Activated CD4-positive, alpha-beta T cell treated with anti-CD3 and anti-CD28 coated beads, Interleukin-2, amount 50 U/mL, for 1 hour (primary cell): ENCODE measurements at places on chromosomes 4 and X.

- no peak for DNase-seq
Observed at GRCh38 chr4:88130544-88131305, 27.7 kb downstream of the ABCG2 start.

DNA sequence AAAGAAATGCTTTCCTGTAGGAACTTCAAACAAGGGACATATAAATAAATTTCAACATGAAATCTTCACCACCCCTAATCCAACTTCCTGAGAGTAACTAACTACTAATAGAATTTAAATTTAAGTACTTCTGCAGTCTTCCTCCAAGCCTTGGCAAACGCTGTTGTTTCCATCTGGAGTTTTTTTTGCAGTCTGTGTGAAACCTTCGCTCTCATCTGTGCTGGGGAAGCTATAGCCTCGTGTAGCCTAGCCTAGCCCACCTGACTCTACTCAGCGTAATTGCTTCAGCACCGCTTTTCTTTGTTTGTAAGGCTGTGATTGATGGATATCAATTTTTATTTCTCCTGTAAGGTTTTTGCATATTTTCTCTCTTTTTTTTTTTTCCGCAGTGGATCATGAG is 30.9 kb downstream of the STOX2 start:
- no peak for DNase-seq

- DNase-seq, result no peak
Observed at GRCh38 chrX:2703991-2704369, 12.9 kb downstream of the CD99 start.

DNA sequence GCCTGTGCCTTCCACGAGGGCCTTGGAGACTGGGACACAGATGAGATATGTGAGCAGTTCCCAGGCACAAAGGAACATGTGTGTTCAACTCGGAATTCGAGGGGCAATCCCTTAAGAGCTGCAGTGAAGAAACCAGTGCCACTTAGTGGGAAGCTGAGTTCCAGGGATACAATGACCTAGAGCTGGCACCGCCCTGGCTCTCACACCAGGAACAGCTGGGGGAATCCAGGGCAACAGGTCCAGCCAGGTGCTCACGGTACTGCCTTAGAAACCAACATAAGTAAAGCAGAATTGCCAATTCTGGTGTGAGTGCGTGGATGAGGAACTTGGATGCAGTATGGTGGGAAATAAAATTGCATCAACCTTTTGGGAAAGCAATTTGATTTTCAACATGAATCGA is 122.9 kb downstream of the AFAP1 start:
- no peak for DNase-seq

DNA sequence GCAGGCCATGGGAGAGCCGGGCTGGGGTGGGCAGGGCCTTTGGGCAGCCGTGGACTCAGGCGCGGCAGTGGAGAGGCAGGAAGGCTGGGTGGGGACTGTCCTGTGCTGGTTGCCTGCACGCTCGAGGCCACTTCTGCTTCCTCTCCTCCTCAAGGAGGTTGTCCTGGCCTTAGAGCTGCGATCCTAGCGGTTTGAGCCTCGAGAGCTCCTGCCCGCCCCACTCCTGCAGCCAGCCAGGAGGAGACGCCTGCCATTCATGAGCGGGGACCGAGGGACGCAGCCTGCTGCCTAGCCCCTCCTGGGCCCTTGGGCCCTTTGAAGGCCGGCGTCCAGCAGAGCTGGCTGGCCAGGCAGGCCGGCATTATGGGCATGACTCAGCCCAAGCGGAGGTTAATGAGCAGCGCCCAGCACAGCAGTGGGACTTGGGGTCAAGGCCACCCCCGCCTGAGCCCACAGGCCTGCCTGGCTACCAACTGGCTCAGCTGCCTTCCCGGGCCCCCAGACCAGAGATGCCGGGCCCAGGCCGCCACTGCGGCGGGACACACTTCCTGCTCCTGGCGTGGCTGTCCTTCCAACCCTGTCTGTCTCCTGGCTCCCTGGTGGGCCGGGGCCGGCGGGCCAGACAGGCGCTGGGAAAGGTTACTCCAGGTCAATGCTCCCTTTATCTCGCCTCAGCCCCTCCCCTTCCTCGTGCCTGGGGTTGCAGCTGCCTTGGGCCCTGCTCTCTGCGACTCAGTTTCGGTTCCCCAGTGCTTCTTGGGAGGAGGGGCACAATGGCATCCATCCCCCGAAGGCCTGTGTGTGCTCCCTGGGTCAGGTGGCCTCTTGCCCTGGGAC is 1.8 kb downstream of the ABCD1 start:
- peak; percentile 38 for DNase-seq

- no peak for DNase-seq
Observed at GRCh38 chr4:104235967-104236366, 258.7 kb downstream of the CXXC4 start.

DNA sequence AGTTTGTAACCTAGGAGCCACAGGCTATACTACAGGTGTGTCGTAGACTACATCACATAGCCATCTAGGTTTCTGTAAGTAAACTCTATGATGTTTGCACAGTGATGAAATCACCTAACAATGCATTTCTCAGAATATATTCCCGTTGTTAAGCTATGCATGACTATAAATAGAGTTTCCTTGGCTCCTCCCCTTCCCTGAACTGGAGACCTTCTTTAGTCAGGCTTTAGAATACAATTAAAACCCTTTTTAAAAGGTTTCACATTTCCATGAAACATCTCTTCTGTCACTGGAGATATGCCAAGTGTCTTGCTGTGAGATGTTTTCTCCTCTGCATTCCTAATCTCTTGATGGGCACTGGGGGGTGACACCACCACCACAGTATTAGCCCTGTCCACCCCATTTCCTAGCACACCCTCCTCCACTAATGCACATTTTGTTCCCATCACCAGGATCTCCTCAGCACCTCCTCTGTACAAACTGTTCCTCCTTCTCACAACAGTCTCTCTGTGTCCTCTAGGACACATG is 334.6 kb upstream of the CPEB2 start:
- no peak for DNase-seq

GRCh38 chr4:44961001-44961755 is 234.8 kb upstream of the GNPDA2 start:
- DNase-seq, result no peak

DNA sequence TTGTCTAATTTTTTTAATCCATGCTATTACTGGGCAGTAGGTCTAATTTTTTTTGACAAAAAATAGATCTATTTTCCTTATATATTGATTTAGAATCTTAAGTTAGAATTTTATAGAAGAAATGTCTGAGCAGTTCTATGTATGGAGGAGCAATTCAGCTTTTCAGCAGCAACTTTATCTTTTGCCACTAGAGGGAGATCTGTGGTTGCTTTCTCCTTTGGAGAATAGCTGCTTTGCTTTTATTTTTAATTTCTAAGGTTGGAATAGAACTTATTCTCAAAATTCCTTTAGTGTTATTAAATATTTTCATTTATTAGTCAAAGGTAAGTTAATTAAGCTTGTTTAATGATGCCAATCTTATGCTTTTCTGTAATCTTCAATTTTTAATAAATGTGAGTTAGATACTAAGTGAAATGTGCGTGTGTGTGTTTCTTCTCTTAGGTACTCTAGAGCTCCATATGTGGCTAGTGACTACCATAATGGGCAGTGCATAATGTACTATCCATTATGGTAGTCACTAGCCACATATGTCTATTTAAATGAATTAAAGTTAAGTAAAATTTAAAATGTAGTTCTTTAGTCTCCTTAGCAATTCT is 29.3 kb downstream of the FAM199X start:
- no peak for DNase-seq

DNA sequence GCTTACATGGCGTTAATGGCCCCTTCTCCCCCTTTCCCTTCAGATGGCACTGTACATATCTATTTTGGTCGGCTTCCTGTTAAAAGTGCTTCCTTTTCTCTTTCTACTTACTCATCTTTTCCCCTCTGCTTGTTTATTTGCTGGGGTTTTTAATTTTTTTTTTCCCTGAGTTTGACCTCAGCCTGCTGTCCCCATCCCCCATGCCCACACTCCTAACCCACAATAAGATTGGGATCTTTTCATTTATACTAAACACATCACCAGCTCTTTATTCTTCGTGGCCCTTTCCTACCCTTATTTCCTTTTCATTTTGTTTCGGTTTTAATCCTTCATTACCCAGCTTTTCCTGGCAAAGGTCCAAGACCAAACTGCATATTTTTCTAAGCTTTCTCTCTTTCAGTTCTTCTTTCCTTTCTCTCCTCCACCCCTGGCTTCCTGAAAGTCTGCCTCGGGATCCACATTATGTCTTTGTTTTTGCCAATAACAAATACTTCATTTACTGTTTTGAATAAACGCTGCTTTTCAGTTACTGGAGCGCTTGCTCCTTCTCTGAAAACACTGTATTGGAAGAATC is 152.0 kb upstream of the USP9X start:
- peak; percentile 11 for DNase-seq

- no peak for DNase-seq
Observed at GRCh38 chr4:42512226-42512625, 114.9 kb downstream of the SHISA3 start.

GRCh38 chr4:110049951-110050925 is 137.6 kb downstream of the EGF start:
- DNase-seq, result peak; percentile 46

- no peak for DNase-seq
Observed at GRCh38 chr4:115780268-115780667, 666.8 kb upstream of the NDST4 start.

DNA sequence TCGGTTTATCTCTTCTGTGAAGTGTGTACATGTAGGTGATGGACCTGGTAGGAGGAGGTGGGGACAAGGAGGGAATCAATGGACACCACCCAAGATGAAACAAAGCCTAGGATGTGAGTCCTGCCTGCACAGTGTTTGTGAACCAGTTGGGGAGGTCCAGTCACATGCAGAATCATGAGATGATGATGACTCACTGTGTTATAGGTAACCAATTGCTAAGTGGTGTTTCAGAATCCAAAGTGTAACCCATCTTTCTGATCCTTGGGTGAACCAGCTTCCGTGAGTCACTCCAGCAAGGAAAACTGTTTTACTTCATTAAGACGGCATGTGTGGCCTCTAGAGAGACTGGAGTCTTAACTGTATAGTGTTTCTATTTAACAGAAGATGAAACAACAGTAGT is 57.9 kb upstream of the HPF1 start:
- DNase-seq, result no peak

DNA sequence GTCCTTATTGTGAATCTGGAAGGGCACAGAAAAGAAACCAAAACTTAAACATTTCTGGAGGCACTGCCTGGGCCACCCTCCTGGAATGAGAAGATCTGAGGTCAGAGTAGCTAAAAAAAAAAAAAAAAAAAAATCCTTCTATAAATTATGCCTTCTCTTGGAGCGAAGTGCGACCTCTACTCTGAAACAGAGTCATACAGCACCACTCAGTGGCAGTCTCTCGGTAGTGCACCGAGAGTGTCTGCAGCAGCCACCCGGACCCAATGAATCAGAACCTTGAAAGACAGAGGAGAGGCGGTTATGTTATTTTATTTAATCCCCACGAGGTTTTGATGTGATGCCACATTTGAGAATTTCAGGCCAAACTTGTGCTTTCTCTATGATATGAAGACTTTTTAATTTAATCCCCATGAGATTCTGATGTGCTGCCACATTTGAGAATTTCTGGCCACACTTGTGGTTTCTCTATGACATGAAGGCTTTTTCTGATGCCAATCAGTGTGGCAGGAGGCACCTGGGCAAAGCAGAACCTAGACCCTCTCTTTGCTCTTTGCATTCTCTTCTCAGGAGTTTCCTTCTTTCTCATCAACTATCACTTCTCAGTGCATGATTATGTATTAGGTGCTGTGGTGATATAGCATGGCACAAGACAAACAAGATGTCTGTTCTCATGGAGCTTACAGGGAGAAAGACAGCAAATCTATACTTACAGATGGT is 5.6 kb upstream of the CT47C1 start:
- DNase-seq, result peak; percentile 36

- no peak for DNase-seq
Observed at GRCh38 chrX:139086246-139086645, 374.7 kb upstream of the FGF13 start.

- no peak for DNase-seq
Observed at GRCh38 chr4:173057442-173057841, 111.2 kb upstream of the GALNT7 start.

DNA sequence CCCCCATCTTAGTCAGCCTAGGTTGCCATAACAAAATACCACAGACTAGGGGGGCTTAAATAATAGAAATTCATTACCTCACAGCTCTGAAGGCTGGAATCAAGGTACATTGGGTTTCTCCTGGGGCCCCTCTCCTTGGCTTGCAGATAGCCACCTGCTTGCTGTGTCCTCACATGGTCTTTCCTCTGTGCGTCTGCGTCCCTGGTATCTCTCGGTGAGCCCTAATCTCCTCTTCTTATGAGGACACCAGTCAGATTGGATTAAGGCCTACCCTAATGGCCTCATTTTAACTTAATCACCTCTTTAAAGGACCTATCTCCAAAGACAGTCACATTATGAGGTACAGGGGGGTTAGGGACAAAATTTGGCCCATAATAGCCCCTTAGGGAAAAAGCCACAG is 98.0 kb downstream of the SH3KBP1 start:
- DNase-seq, result no peak

DNA sequence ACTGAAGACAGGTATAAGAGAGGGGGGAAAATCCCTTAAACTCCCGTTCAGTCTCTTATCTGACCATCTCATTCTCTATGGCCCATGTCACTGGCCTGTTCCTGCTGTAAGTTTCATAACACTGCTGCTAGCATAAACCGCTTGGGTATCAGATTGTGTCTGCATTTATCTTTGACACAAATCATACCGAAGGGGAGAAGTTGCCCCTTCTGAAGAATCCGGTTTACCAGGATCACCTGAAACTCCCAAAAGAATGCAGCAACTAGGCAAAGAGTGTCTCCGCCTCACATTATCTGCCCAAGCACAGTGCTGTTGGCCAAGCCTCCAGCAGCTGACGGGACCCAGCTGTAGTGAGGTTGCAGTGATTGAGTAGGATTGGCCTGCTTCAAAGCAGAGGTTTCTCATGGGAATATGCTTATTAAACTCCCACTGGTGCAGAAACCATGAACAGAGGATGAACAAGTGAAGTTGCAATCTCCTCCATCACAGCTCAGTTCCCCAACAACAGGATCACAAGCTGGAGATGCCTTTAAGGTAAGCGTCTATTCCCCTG is 71.3 kb upstream of the PUDP start:
- no peak for DNase-seq

- DNase-seq, result no peak
Observed at GRCh38 chr4:73676136-73676535, 55.9 kb upstream of the RASSF6 start.

DNA sequence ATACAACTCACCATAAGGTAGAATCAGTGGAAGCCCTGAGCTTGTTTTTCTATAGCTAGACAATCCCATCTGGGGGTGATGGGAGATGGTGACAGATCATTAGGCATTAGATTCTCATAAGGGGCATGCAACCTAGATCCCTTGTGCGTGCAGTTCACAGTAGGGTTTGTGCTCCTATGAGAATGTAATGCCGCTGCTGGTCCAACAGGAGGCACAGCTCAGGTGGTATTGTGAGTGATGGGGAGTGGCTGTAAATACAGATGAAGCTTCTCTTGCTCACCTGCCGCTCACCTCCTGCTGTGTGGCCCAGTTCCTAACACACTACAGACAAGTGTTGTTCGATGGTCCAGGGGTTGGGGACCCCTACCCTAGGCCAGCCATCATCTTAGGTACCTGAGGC is 5.9 kb upstream of the GATB start:
- DNase-seq, result no peak

DNA sequence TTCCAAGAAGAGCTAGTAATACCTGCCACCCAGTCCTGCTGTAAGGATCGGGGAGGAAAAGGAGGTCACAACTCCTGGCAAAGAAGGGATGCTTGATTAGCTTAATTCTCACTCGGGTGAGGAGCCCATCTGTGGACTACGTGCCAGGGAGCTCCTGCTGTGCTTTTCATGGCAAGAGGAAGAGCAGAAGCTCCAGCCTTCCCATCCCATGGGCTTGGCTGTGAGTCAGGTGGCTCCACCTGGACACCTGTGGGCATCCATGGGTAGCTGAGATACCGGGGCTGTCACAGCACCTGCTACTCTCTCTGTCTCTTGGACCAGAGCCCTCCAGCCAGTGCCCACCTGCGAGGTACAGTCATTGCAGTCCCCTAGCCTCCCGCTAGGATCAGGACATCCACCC is 18.0 kb downstream of the CLNK start:
- no peak for DNase-seq
